CD4-positive, alpha-beta T cell treated with Interleukin-4 for 4 hours (primary cell): ENCODE measurements at places on chromosomes 6 and 20.
A peak's percentile ranks its signal among the peaks of the same experiment; 100 is the strongest.

GRCh38 chr6:43972913-43973300 is 154.3 kb downstream of the MRPL14 start:
- DNase-seq: no peak

- DNase-seq: no peak
These were observed 21.5 kb upstream of the BPIFB1 start for GRCh38 chr20:33261465-33261864.

DNA sequence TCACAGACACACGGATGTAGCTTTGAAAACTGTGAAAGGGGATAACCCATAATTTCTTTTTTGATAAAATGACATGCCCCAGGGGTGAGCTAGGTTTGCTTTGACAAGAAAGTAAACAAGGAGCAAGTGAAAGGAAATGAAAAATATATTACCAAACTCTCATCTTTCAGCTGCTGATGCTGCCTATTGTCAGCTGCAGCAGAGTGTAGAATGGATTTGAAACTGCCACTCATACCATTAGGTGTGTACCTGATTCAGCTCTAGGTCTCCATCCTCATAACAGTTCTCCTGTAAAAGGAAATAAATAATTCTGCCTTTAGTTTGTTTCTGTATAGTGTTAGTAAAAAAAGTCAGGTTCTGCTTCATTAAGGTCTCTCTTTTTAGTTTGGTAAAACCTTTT is 415.1 kb upstream of the MARCKS start:
- no peak for DNase-seq

- no peak for DNase-seq
These were observed 24.9 kb downstream of the TTLL2 start for GRCh38 chr6:167349631-167350274.

DNA sequence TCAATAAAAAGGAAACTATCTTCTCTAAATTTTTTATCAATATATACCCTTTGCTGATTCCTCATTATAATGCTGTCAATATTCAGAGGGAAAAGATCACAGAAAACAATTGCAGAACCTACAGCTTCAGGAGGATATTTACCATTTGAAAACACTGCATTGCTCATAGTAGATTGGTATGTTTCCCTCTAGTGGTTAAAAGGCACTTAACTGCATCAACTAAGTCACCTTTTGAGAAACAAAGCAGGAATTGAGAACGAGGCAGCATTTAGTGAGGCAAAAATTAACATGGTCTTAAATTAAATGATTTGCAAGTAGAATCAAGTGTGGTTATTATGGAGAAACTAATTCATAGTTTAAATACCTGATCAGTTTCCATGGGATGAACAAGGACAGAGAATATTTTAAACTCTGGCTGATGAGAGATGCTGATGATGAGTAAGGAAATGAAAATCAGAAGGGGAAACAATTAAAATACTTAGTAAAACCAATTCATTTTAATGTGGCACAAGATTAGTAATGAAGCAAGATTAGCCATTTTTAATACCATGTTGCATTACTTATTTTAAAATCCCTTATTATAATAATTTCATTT is 642.1 kb downstream of the EPHA7 start:
- no peak for DNase-seq

DNA sequence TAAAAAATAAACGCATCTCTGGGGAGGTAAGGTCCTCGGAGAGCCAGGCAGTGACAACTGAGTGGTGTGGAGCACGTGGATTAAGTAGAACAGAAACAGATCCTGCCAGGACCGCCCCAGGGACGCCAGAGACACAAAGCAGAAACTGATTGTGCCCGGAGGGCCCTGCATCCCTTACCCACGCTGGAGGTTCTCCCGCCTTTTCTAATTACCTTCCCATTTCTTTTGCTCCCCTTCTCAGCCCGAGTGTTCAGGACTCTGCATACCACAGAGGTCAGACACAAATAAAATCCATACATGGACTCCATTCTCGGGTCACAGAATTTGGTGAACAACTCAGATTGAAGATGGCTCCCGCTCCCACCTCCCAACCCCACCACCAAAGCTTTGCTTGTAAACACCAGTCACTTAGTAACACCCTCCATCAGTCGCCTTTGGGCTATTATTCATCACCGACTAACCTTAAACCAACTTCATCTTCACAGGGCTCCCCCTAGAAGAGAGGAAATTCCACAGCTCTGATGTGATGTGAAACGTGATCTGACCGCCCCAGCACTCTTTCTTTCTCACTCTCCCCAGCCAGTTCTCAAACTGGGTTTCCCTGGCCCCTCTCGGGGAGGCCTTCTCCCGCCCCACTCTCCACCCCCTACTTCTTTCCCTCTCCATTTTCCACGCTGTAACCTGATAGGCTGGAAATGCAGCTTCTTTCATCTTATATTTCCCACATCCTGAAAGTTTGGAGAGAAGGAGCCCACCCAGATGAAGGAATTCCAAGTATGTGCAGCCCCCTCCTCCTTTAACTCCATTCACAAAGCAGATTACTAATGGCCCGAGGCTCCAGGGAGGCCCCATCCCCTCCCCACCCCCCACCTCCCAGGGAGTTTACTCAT is 32.5 kb upstream of the PIM1 start:
- peak; percentile 85 for DNase-seq

GRCh38 chr6:45075246-45075645 is 252.9 kb upstream of the RUNX2 start:
- DNase-seq: no peak

GRCh38 chr20:57392512-57393271 is 1.5 kb downstream of the RBM38 start:
- DNase-seq: peak; percentile 82

- DNase-seq: no peak
These were observed 139.0 kb downstream of the PXDC1 start for GRCh38 chr6:3612341-3613041.

- no peak for DNase-seq
These were observed 45.0 kb downstream of the TFAP2A start for GRCh38 chr6:10369896-10370295.

DNA sequence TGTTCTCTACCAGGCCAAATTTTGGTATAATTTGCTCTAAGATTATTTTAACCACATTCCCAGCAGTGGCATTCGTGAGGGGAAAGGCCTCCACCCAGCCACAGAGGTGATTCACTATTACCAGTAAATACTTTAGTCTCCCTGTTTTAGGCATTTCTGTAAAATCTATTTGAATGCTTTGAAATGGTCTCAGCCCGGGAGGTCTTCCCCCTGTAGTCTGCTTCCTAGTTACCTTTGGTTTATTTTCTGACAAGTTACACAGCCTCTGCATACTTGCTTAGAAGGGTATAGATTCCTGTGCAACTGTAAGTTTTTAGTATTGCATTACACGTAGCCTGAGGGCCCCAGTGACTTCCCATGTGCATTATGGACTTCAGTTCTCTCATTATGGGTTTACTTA is 248.7 kb downstream of the C6orf118 start:
- no peak for DNase-seq

DNA sequence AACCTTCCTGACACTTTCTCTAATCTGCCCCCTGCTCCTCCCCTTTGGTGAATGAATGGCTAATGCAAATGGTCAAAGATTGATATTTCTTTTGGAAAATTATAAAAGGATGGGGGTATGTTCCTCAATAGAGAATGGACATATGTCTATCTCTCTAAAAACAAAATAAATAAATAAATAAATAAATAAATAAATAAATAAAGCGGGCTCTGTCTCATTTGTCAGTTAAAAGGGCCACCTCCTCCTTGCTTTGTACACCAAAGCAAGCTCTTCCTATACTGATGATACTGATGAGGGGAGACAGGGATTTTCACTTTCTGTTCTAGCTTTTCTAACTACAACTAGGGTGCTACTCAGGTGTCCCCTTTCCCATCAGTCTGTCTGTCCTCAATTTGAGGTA is 135.5 kb upstream of the SPACA1 start:
- DNase-seq: no peak

GRCh38 chr6:20678831-20679352 is 144.6 kb downstream of the CDKAL1 start:
- no peak for DNase-seq

DNA sequence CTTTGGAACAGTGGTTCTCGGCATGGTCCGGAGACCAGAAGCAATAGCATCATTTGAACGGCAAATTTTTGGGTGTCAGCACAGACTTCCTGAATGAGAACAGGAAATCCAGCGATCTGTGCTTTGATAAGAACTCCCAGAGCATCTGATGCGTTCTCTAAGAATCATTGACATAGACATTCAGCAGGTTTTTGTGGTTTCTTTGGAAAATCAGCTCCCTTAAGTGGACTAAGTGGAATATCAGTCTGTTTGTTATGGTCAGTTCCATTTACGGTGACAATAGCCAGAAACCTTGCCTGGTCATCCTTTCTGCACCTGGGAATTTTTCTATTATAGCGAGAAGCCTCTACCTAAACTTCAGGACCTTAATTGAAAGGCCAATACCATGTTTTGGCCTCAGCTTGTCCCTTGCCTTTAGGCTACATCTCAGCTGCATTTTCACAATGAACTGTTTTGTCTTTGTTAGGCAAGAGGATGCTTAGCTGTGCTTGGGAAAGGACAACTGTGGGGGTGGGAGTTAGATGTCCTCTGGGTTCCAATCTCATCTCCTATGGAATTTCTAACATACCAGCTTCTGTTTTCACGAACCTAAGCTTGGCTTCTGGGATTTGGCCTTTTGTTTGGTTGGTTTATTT is 299.7 kb downstream of the CDKAL1 start:
- no peak for DNase-seq

- no peak for DNase-seq
These were observed 94.0 kb upstream of the SPTLC3 start for GRCh38 chr20:12914804-12915203.

- no peak for DNase-seq
These were observed 102.8 kb upstream of the TFAP2D start for GRCh38 chr6:50610562-50610961.

GRCh38 chr20:36543184-36544133 is 2.1 kb downstream of the MYL9 start:
- DNase-seq: no peak

DNA sequence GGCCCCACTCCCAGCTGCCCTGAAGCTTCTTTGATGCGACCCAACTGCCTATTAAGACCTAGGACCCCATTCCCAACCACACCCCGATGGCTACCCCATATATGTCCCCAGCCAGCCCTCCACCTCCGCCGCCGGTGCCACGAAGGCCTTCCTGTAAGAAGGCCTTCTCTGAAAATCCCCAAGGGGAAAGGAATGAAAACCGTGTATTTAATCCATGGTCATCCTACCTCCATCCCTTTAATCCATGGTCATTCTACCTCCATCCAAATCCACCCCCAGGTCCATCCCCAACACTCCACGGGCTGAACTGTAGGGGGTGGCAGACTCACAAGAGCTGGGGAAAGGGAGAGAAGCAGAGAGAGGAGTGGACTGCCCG is 545 bp upstream of the VSX1 start:
- no peak for DNase-seq

DNA sequence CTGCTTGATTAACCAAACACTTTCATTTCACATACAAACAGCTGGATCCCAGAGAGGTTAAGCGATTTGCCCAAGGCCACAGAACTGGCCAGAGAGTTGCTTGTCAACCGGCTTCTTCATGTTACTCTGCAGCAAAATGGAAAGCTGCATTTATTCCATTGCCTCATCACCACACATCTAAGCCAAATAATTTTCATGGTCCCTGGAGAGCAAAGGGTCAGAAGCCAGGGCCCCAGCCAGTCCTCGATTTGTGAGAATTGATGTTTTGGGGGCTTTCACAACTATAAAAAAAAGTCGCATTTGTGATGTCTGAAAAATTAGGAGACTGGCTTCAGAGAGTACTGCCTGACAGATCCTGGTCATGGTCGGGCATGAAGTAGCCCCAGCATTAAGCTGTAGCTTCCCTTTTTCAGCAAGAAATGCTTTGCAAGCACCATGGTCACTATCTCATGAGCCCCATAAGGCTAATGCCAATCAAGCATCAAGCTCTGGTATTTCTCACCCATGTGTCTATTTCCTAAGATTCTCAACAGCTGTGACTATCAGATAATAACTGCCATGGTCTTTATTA is 95.8 kb downstream of the BANF2 start:
- no peak for DNase-seq

DNA sequence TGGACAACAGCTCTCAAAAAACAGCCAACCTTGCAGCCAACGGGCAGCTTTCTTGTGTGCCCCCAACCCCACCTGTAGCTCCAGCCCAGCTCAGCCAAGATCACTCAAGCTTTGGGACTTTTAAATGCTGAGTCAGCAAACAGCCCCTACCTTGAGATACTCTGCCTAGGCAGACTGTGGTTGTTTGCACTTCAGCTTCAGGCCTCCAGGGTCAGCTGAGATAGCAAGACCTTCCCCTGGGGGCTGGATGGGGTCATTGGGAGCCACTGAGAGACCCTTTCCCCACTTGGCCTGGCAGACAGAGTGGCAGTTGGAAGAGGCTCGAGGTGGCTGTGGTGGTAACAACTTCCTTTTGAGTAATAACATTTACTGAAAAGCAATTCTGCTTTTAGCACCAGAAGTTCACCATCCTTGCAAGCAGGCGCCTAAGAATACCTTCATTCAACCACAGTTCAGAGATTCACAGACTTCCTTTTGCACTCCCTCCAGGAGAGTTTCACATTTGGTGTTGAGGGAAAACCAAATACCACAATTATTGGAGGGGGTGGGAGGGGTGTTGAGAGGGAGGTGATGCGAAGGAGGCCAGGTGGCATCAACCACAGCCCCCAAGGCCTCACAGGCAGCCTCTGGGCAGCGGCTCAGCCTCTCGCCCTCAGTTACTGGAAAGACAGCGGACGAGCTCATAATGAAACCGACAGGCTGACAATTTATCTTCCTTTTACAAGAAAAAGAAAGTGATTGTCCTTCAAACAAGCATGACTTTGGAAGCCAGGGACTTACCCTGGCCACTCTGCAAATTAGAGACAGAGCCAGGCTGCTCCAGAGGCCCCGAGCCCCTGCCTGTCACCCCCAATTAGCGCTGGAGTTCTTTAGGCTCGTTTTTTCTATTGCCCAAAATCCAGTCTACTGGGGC is 148.1 kb downstream of the CEBPB start:
- DNase-seq: peak; percentile 20

DNA sequence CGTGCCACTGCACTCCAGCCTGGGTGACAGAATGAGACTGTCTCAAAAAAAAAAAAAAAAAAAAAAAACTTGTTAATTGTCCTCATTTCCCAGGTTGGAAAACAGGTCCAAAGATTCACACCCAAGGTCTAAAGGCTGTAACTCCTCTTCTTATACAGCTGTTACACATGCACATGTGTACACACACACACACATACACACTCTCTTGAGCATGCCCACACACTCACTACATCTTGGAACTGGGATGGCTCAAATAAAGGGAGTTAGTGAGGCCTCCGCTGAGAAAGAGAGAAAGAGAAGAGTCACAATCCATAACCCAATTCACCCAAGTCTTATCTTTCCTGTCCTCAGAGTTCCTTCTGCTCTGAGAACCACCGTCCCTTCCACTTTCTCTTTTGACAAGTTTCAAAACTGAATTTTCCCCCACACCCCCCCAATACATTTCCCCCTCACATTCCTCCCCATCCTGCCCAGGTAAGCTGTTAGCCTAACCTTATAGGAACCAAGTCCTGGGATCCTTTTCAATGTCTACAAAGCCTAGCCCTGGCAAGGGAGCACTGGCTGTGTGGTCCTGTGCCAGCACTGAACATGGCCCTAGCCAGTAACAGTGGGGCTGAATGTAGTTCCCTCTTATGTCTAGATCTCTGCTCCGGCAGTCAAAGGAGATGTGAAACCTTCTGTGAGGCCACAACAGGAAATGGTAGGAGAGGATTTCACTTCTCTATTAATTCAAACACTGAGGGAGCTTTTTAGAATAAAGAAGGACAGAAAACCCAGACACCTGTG is 3.2 kb upstream of the HLA-DMB start:
- peak; percentile 59 for DNase-seq

GRCh38 chr6:46015119-46015968 is at the start of gene CLIC5:
Gene CLIC5 (minus strand): TSS chr6:46015860. CDS start chr6:46015542, 318 bp downstream.
- peak; percentile 13 for DNase-seq

GRCh38 chr6:15739867-15740266 is 77.0 kb upstream of the DTNBP1 start:
- DNase-seq: no peak
